ENCODE measurements at places on chromosomes 16 and 17.

DNA sequence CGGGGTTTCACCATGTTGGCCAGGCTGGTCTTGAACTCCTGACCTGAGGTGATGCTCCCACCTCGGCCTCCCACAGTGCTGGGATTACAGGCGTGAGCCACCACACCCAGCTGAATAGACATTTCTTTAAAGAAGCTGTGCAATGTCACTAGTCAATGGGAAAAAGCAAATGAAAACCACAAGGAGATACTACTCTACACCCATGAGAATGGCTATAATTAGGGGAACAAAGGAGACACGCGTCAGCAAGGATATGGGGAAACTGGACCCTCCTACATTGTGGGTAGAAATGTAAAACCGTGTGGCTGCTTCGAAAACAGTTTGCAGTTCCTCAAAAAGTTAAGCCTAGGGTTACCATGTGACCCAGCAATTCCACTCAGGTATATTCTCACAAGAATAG is 103.4 kb downstream of the VPS53 start:
- no peak for DNase-seq

DNA sequence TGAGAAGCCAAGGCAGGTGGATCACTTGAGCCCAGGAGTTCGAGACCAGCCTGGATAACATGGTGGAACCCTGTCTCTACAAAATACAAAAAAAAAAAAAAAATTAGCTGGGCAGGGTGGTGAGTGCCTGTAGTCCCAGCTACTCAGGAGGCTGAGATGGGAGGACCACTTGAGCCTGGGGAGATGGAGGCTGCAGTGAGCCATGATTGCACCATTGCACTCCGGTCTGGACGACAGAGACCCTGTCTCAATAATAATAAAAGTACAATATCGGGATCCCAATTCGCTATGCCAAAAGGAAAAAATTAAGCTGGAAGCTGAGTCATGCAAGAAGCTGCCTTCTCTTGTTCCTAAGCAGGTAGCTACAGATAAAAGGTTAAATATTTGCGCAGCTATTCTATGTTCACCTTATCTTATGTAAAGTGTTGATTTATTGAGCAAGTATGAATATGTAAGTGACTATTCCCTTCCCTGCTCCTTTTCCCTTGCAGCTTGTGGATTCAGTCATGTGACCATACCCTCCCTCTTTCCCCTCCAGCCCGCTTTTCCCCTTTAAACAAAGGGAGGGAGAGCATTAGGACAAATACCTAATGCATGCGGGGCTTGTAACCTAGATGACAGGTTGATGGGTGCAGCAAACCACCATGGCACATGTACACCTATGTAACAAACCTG is 112.0 kb downstream of the LITAF start:
- DNase-seq = no peak

DNA sequence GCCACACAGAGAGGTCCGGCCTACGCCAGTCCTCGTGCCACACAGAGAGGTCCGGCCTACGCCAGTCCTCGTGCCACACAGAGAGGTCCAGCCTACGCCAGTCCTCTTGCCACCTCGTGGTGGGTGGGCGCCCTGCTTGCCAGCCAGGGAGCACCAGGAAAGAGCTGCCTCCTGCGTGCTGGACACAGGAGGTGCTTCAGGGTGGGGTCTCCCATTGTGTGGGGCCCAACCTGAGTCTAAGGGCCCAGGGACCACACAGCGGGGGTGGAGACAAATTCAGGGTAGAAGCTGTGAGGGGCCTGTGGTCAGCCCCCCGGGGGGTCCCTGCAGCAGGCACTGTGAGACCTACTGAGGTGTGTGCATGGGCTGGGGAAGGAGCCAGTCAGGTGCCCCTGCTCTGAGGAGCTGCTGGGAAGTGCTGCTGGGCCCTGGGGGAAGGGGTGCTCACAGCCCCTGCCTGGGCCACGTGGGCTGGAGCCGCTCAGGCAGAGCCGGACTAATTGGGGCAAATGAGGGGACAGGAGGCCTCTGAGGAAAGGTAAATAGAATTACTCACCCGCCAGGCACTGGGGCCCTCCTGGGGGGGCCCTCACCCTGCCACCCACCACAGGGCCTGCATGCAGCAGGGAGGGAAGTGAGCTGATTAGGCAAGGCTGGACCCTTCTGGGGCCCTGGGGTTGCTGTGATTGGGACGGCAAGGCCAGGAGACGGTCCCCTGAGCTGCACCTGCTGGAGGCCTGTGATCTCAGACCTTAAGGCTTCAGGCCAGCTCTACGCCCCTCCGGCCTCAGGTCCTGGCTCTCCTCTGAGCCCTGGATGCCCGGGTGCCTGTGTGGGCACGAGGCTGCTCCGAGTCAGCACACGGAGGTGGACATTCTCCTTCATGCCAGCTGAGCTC is 11.0 kb downstream of the GCGR start:
- no peak for DNase-seq

DNA sequence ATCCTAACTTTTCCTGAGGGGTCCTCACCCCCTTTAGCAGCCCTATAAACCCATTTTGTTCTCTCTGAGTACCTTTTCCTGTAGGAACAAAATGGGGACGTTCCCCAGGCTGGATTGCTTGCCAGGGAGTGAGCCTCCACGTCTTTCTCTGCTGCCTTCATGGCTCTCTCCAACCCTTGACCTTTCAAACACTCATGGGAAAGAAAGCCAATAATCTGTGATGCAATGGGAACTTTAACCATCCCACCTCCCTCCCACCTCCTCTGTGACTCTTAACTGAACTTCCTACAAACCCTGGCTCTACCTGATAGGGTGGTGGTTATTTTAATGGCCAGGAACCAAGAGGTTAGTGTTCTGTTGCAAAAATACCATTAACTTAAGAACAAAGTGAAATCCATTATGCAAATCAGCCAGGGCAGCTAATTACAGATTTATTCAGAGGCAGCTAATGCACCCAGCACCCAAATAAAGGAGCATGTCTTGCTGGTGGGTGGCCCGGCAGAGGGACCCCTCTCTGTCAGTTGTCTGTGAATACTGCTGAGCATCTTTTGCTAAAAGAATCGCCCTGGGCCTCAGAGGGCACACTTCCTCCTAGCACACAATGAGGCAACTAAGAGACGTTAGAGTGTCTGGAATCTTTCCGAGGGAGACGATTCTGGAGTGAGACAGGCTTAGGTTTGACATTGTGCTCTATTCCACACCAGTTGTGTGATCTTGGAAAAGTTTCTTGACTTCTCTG is 3.0 kb downstream of the PIPOX start:
- no peak for DNase-seq

DNA sequence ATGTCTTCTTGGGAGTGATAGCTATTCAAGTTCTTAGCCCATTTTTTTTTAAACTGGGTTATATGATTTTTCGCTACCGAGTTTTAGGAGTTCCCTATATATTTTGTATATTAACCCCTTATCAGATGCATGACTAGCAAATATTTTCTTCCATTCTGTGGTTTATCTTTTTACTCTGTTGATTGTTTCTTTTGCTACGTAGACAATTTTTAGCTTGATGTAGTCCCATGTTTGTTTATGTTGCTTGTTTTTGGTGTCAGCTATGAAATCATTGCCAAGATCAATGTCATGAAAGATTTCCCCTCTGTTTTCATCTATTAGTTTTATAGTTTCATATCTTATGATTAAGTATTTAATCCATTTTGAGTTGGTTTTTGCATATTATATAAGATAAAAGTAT is 480.5 kb downstream of the CDH11 start:
- DNase-seq = no peak

- no peak for DNase-seq
Observed at GRCh38 chr17:17512866-17513265, 16.7 kb upstream of the RASD1 start.

DNA sequence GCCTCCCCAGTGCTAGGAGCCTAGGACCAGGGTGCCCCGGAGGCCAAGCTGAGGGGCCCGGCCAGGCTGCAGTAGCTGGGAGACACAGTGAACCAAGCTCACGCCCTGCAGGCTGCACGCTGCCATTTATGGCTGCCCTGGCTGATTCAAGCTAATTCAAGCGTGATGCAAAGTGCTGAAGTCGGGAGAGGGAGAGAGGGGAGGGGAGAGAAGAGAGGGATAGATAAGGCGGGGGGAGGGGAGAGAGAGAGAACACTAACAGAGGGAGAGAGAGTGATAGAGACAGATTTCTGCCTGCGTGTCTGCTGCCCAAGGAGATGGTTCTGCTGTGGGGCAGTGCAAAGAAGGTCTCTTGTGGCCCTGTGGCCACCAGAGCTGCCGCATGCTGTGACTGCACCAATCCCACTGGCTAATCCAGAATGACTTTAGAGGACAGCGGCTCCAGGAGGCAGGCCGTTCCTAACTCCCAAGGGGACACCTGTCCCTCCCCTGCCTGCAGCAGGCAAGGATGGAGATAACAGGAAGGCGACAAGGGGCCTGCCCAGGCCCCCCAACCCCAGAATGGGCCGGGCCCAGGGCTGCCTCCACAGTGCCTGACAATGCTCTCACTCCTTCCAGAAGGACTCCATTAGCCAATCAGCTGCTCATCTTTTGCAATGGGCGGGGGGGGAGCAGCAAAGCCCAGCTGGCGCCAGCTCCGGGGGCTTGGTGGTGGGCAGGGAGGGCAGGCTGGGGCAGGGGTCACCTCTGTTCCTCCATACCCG is 12.9 kb downstream of the MXRA7 start:
- no peak for DNase-seq

- DNase-seq = no peak
Observed at GRCh38 chr17:68601565-68602288, 560 bp upstream of the FAM20A start.

DNA sequence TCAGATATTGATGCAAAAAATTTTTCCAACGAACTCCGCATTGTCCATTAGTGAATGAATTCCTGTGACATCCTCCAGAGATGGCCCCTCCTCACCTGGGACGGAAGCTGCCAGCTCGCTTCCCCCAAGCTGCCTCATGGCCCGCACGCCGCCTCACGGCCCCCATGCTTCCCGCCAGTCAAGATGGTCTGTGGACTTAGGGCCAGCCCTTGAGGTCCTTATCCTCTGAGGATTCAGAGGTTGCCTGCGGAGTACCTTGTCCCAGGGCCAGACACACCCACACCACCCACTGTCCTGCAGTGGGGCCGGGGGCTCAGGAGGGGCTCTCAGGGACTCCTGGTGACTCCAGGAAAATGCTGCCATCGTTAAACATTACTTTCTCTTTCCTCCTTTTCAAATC is 73.6 kb downstream of the SEC14L1 start:
- DNase-seq = no peak
